NCI-H524 treated with DMSO at 0.1 percent for 48 hours (cell line): ENCODE measurements at places on chromosomes 16 and 17.

DNA sequence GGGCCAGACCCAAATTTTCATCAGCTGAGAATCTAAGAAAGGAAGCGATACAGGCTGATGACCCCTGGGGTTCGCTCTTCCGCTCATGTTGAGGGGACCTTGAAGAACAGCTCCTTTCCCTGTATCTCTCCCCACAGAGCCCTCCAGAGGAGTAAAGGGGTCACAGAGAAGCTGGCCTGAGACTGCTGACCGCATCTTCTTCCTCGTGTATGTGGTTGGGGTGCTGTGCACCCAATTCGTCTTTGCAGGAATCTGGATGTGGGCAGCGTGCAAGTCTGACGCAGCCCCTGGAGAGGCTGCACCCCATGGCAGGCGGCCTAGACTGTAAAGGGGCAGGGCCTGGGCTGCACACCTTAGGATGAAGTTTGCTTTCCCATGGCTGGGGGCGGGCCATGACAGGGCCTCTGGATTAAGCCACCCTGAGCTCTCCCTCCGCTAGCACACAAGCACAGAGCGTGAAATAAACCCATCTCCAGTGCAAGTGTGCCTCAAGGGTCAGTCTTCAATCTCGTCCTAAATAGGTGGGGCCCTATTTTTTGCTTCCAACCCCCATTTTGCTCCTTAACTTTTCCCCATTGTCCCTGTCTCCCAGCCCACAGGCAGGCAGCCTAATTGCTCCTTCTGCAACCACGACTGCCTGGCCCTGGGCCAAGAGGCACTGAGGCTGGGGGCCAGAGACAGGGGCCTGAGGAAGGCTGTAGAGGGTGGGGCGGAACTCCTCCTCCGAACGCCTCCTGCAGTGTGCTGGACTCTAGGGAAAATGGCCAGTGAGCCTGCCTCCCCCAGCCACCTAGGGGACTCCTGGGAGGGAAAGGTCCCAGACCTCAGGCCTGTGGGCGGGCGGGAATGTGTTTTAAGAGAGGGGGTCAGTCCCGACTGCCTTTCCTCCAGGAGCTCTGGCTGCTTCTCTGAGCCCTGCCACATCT, 3.6 kb downstream of the ZACN start:
- no peak for DNase-seq

GRCh38 chr17:20228410-20228809, 219.3 kb downstream of the SPECC1 start:
- DNase-seq: no peak

GRCh38 chr16:10930755-10931093, 11.5 kb downstream of the DEXI start:
- no peak for DNase-seq

DNA sequence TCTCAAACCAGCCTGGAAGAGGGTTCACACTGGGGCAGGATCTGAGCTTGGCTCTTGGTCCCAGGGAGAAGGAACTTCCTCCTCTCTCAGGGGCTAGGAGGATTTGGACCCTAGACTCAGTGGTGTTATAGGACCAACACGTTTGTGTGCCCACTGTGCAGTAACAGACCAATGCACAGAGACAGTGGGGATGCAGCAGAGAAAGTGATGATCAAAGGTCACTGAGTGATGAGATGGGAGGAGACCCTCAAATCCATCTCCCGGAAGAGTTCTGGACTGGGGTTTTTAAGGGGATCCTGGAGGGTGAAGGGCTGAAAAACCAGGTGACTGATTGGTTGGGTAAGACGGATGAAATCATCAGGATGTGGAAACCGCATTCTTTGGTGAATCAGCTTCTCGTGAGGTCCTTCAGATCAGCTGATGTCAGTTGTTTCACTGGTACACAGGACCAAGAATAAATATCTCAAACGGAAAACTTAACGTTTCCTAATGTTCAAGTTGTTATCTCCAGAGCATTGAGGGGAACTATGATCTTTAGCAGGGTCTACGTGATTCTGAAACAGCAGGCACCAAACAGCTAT, 3.3 kb upstream of the VAC14 start:
- DNase-seq: no peak

GRCh38 chr16:2429771-2430663, 770 bp downstream of the CCNF start:
- DNase-seq: no peak

DNA sequence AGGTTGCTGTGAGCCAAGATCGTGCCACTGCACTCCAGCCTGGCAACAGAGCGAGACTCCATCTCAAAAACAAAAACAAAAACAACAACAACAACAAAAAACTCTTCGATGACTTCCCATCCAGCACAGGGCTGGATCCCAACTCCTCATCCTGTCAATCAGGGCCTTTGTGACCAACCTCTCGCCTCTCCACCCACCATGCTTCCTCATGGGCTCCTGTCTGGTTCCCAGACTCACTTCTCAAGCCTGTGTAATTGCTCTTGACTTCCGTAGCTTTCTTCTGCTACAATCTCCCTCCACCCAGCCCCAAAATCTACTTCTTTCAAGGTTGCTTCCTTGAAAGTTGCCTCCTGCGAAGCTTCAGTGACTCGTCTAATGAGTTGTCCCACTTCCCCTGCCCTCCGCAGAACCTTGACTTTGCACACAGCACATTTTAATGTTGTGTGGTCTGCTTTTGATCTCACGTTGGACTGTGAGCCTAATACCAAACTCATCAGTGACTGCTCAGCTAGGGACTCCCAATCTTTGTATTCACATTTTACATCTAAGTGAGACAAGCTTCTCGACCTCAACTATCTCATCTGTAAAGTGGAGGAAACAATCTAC, 936 bp upstream of the RASL10B start:
- DNase-seq: no peak

- DNase-seq: no peak
Measured at GRCh38 chr17:73956595-73957465, 246.6 kb upstream of the RPL38 start.

DNA sequence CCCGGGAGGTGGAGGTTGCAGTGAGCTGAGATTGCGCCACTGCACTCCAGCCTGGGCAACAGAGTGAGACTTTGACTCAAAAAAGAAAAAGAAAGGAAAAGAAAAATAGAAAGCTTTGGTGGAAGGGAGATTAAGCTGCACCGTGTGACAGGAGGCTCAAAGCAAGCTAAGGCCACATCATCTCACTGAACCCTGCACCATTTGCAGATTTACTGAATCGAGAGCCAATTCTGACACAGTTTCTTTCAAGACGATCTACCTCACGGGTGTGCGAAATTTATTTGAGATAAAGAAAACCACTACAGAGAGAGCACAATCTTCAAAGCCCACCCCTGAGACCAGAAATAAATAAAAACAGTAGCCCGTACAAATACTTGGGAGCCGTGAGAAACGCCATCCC, 49.6 kb downstream of the RTN4RL1 start:
- no peak for DNase-seq

DNA sequence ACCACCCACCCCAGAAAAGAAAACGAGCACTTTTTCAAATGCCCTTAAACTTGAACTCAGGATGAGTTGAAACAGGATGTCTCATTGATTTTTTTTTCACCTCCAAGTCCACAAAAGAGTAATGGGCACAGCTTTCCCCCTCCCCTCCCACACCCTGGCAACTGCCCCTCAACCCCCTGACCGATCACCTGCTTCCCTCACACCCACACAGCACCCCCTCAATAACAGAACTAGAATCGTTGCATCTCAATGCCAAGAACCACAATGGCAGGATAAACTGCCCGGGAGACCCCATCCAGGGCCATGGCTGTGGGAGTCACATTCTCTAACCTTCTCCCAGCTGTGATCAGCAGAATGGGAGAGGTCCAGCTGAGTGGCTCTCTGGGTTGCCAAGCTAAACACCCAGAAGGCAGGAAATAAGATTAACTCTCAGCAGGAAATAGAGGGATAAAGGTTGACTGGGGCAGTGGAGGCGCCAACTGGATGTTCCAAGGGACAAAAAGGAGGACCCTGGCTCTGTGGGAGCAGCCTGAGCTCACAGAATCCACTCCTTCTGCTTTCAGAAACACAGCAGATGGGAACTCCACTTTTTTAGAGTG, 128.0 kb upstream of the SDK2 start:
- no peak for DNase-seq
